ENCODE measurements at places on chromosomes 2 and 18.

GRCh38 chr2:15797231-15797938 lies 143.0 kb upstream of the MYCN start:
- DNase-seq = no peak

GRCh38 chr2:19527771-19528170 lies 169.3 kb upstream of the OSR1 start:
- no peak for DNase-seq

DNA sequence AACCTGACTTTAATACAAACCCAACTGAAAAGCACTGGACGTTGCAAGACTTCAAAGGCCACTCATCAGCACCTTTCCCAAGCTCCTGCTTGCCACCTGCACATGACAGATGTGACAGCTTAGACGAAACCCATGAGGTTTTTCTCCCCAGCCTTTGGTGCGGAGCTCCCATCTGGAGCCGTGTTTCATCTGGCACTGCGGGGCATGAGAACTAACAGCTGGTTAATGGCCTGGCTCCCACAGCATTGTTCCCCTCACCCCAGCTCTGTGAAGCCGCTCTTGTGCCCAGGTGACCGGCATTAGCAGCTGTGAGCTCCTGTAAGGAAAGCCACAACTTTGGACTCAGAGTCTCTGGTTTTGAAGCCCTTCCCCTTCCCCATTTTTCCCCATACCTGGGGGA lies 50.9 kb downstream of the GALR1 start:
- no peak for DNase-seq

DNA sequence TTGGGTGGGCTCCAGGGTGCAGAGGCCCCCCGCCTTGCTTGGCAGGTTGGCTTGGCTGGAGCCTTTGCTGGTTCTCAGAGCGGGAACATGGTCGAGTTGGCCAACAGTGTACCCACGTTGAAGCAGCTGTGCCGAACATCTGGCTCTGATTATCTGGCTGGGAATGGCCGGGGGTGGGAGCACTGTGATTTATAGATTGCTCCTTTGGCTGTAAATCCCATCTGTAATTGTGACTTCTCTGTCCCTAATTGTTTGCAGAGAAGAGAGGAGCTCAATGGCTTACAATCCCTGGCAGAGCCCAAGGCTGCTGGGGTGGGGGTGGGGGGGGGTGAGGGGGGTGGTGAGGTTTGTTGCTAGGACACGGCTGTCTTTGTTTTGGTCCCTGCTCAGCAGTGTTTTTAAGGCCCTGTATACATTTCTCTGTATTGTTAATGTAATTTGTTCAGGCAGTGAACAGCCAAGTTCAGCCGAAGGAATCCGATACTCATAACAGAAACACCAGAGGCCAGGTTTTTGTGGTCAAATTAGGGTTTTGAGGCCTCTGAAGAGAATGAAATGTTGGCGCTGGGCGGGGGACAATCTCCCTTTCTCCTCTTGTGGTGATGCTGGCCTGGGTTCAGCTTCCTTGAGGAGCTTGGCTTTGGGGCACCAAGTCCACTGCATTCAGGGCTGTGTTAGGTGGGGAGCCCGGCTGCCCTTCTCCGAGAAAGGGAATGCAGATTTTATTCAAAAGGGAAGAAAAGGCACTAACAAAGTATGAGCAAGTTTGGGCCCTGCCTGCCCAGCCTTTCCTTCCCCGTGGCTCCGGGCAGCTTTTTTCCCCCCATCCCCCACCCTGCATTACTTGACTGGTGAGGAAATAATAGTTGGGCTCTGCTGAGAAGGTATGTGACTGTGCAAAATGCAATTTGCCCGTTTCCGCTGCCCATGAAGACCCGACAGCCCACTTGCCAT lies 82.5 kb downstream of the TCF7L1 start:
- peak; percentile 87 for DNase-seq

DNA sequence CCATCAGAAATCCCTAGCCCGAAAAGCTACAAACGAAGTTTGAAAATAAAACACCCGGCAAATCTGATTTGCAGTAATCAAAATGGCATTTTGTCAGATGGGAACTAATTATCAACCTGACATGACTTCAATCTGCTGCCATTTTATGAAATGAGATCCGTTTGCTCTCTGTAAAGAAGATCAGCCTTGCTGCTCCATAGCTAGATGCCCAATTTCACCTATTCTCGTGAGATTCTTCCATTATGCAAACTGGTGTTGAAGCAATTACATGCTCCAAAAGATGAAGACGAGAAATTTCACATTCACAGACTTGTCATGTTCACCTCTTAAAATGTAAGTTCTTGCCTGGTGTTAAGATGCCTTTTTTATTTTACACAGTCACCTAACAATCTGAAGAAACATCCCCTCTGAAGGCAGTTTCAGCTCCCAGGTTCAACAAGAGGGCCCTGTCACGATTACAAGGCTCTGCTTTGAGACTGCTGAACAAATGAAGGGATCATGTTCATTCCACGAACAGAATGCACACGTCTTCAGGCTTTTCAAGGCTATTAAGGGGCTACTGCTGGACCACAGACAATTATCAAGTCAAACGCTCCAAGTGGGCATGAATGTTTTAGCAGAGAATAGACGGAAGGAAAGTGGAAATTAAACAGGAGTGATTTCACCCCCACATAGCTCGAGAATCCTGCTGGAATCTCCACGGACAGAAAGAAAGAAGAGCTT lies 172.6 kb upstream of the PID1 start:
- DNase-seq = no peak

GRCh38 chr2:170180031-170180566 lies 2.2 kb downstream of the MYO3B start:
- no peak for DNase-seq

GRCh38 chr2:221088506-221088905 lies 483.6 kb downstream of the EPHA4 start:
- no peak for DNase-seq

- no peak for DNase-seq
Measured at GRCh38 chr2:160891353-160891740, 268.9 kb upstream of the TANK start.

GRCh38 chr18:34223164-34223892 lies 1.4 kb downstream of the NOL4 start:
- DNase-seq = no peak

GRCh38 chr2:98607741-98608115 lies 584 bp downstream of the COA5 start:
- no peak for DNase-seq

GRCh38 chr2:205741256-205741978 lies 59.1 kb downstream of the NRP2 start:
- no peak for DNase-seq

GRCh38 chr2:221463241-221463896 lies 108.7 kb downstream of the EPHA4 start:
- no peak for DNase-seq

GRCh38 chr2:65477590-65477989 lies 45.2 kb upstream of the SPRED2 start:
- DNase-seq = no peak

- DNase-seq = no peak
Measured at GRCh38 chr2:20222769-20223406, 2.0 kb downstream of the SDC1 start.

DNA sequence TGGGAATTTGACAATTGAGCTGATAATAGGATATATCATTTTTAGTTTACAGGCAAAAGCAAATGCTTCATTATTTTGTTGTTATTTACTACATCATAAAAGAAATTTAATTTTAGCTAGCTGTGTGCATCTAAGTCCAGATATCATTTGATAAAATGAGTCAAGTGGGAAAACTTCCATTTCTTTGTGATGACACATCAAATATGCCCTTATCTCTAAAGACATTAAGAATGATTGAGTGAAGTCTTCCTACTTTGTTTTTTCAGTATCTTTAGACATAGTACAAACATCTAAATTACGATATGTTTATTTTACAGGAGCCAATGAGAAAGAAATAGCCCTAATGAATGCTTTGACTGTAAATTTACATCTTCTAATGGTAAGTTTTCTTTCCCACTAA lies 77.0 kb downstream of the KYNU start:
- no peak for DNase-seq

DNA sequence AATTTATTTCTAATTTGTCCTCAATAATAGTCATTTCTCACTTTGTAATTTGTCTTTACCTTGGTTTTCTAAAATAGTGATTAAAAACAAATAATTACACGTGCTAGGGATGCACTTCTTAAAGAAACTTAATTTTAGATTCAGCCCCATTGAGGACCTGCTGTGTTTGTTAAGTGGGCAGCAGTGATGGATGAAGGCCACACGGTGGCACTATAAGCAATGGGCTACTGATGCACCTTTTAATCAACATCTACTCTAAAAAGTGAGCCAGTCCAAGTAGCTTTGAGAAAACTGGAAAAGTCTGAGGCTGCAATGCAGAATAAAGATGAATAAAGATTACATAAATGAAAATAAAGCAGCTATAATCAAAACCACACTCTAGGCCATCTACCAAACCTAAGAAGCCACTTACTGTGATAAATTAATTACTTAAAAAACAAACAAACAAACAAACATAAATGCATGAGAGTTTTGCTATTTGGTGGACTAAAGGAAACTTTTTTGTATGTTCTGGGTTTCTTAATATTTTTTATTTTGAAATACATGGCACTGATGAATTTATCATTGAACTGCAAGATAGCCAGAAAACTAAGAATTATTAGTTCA lies 89.3 kb downstream of the PDE11A start:
- peak; percentile 58 for DNase-seq

DNA sequence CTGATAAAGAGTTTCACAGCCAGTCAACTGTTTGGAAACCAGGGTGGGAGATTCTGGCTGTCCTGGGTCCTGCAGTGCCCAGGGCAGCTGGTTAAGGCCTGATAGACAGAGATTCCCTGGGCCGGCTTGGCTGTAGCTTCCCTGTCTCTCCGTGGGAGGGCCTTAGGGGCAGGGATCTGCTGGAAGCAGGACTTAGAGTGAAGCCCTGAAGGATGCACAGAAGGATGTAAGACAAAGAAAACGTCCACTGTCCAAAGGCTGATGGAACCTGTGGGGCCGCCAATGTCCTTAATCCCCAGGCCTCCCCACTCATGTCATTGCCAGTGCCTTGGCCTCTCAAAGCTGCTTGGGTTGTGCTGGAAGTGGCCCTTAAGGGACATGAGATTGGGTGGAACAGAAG lies 33.0 kb downstream of the MROH2A start:
- no peak for DNase-seq

- DNase-seq = no peak
Measured at GRCh38 chr2:112585400-112585799, 991 bp downstream of the CHCHD5 start.

GRCh38 chr2:168519534-168520308 lies 63.6 kb downstream of the CERS6 start:
- peak; percentile 25 for DNase-seq

- no peak for DNase-seq
Measured at GRCh38 chr2:20350041-20350712, 467 bp downstream of the PUM2 start.

DNA sequence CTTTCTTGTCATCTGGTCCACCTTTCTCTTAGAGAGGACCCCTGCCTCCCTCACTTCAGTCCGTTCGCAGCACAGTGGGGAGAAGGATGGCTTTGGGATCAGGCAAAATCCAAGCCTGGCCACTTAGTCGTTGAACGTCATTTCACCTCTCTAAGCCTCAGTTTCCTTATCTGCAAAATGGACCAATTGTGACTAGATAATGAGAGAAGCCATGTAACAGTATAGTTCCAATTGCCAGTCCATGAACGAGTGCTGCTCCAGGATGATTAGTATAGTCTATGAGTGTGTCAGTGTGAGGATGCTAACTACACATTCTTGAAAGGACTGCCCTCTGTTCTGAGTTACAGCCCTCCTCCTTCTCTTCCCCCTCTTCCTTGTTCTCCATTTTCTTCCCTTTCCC lies 1.1 kb downstream of the INHA start:
- no peak for DNase-seq

DNA sequence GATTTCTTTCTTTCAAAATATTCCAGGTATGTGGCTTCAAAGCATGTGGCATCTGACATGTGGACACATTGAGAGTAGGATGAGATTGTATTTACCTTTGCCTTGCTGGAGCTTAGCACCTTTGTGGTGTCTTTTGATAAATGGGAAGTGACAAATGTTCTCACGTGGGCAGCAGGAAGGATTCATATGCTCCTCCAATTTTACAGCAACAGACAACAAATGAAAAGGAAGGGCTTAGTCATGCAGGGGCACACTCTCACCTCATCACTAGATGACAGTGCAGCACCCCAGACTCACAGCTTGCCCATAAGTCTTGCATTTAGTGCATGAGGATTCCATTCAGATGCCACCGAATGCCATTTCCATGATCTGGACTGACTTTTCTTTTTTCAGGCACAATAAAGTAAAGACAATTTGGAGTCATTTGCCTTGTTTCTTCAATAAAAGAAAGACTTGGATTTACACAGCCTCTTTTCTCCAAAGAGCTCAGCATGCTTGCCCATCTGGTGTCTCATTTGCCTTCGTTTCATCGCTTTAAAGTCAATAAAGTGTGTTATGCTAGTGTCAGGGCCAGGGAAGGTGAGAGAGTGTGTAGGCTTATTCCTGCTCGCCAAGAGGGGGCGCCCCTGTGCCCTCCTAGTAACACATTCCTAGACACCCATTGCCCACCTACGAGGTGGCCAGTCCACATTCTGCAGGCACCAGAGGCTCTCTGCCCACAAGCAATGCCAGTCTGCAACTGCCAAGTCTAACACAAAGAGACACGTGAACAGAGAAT lies 39.6 kb upstream of the DAPL1 start:
- no peak for DNase-seq

GRCh38 chr2:220277445-220277975 lies 650.1 kb downstream of the SLC4A3 start:
- DNase-seq = peak; percentile 90

DNA sequence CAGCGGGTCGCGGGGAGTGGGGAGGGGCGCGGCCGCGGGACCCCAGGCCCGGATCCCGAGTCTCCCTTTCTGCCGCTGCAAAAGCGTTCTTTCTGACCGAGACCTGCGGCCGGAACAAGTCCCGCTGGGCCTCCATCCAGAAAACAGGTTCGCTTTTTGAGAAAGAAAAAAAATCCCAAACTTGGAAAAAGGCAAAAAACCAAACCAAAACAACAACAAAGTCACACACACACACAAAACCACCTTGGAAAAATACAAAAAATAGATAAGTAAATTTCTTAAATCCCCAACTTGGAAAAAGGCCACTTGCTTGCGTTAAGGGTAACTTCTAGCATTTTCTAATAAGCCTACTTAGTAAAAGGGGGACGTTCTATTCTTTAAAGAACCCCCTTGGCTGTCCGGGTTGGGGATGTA lies 250 bp upstream of the CHST10 start:
- DNase-seq = no peak

All from HFFc6 (cell line).